ENCODE measurements at places on chromosomes 5 and 9.

GRCh38 chr5:78367318-78367991, 7.0 kb downstream of the SCAMP1 start:
- DNase-seq: no peak

DNA sequence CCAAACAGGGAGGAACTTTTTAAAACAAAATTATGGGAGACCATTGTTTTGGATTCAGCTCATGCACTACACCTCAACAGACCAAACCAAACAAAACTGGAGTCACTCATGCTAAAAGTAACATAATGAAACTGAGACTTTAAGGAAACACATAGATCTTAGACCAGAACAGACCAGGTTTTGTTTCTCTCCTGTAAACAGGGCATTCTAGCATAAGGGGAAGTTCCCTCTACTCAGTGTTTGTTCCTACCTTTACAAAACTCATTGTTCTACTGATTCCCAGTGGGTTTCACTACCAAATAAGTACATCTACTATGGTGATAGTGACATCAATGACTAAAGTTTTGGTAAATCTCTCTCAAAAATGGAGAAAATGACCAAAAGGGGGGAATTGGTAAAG, 1103.6 kb upstream of the EDIL3 start:
- no peak for DNase-seq

DNA sequence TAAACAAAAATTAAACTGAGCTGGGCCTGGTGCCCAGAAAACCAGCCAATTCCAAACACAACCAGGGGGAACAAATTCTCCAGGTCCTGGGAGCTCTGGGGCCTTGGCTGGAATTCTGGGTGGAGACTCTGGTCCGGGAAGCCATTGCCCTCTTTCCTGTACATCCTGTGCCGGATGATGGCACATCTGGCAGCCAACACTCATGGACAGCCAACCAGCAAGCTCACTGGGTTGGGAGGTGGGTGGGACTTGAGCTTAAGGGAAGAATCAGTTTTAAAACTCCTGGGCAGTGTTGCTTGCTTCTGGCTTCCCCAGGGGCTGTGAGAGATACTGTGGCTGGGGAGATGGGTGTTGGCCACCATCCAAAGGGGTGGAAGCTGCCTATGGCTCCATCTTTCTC, 56.1 kb downstream of the PCDH1 start:
- no peak for DNase-seq

- peak; percentile 37 for DNase-seq
These were observed 42.9 kb downstream of the CDK5RAP2 start for GRCh38 chr9:120536949-120537640.

GRCh38 chr9:101437806-101438232, 2.2 kb upstream of the ALDOB start:
- no peak for DNase-seq

DNA sequence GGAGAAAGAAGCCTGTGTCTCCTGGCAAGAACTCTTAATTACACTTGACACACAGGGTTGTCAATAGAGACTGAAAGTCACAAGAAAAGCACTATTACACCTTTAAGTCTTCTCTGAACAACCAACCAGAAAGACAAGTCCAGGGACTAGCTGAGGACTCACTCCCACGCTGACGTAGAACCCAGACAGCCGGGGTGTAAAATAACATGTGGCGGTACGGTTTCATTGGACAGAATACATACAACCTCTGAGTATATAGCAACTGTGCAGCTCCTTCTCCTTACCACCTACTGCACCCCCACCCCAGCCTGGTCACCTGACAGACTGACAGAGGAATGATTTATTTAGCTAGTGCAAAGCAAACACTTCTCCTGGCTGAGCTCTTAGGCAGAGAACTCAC, 103.4 kb upstream of the RASEF start:
- no peak for DNase-seq

DNA sequence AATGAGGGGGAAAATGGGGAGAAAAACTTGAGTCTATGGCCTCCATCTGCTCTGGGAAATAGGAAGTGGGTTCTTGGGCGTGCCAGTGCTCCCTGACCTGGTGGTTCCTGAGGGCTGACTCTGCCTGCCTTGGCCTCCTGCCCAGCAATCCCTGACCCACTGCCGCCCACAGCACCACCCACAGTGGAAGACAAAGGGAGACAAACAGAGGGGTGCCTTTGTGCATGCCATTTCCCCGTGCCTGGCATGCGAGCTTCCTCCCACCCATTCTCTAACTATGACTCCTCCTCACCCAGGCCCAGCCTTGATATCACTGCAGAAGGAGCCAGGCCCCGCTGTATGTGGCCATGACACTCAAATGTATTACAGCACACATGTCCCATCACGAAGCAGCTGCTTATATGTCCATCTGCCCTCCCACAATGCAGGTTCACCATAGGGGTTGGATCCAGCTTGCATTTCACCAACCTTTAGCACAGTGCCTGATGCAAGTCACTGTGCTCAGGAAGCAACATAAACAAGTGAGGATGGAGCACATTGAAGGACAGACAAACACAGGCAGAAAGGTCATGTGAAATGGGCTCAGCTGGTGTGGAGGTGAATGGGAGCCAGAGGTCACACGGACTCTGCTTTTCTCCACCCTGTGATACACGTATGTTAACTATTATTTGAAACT, 84.4 kb downstream of the ADRB2 start:
- DNase-seq: no peak

GRCh38 chr5:179619776-179620175, 3.7 kb downstream of the HNRNPH1 start:
- no peak for DNase-seq

DNA sequence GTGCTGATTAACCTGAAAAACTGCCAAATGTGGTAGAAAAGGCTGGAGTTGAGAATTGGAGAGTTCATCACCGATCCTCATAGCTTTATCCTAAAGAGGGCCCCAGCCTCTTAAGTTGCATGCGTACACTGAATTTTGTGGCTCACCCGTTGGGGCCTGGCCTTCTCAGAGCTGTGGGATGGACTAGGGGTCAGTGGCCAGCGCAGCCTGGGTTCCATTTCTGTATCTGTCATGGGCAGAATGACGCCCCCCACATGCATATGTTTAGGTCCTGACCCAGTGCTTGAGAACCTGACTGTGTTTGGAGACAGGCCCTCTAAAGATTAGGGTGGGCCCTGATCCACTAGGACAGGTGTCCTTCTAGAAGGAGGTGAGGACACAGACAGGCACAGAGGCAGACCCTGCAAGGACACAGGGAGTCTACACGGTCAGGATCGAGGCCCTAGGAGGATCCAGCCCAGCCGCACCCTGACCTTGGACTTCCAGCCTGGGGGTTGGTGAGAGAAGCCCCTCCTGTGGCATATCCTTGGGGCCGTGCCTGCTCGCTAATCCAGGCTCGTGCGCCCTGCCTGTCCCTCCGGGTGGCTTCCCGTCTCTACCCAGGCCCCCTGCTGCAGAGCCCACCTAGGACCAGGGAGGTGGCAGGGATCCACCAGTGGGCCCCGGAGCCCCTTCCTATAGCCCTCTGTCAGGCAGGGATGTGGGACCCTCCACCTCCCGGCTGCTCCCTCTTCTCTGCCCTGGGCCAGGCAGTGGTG, 32.2 kb downstream of the NDUFS6 start:
- DNase-seq: no peak

DNA sequence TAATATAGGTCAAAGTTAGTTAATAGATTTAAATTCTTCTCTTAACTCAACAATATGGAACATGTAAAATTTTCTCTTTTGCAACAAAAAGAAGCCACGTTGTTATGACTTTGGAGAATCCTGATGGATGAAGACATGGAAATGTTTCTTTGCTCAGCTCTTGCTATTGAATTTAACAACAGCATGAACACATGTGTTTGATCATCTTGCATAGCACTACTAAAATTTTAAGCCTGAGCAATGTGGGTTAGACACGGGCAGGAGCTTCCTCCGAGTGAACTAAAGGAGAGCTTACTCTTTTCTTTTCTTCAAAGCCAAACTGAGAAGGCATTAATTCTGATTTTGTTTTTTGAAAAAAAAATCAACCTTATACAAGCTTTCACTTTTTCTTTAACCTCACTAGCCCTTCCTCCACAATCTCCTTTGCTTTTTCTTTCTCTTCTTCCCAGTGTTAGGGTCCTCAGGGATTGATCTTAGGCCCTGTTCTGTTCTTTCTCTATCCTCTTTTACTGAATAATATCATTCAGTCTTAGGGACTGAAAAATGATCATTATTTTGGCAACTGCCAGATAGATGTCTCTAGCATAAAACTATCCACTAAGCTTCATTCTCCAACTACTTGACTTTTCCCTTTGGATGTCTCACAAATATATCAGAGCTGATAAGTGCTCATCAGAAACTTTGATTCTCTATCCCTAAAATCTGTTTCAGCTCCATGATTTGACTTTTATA, 36.9 kb downstream of the ADAMTS19 start:
- DNase-seq: no peak

DNA sequence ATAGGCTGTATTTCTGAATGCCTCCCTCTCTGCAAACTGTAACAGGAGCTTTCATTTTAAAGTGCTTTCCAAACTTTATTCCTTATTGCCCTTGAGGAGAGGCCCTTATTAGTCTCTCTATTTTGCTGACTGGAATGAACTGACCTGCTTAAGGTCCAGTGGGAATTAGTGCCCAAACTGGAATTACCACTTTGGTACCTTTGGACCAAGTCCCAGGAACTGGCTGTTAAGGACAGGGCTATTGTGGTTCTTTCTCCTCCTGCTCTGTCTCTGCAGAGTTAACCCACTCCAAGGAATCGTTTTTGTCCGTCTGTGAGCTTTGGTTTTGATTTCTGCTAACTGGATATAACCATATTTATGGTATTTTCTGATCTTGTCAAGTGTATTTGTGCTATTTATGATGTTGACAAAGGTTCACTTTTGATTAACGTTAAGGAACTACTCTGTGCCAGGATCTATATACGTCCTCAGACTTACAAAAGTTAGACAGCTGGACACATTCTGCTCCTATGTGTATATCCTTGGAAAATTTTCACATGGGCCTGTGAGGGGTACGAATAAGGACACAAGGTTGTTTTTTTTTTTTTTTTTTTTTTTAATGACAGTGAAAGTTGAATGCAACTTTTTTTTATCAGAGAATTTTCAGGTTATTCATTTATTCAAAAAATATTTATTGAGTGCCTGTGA, 189.1 kb upstream of the ANKRD55 start:
- no peak for DNase-seq

DNA sequence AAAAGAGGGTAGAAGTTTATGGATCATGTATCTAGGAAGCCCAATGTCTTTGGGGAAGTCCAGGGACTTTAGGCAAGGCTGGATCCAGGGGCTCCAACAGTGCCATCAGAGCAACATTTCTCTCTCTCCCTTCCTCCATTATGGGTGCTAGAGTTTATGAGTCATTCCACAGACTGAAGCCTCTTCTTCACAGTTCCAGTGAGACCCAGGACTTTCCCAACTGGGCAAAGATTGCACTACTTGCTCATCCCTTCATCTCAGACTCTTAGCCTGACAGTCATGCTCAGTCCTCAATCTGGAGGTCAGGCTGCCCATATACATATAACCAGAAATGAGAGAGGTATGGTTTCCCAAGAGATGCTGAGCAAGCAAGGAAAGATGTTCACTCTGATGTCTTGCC, 110.7 kb downstream of the FEM1C start:
- DNase-seq: no peak

GRCh38 chr9:119027901-119028699, 341.1 kb downstream of the BRINP1 start:
- no peak for DNase-seq
